ENCODE measurements at places on chromosomes 5 and 9.

DNA sequence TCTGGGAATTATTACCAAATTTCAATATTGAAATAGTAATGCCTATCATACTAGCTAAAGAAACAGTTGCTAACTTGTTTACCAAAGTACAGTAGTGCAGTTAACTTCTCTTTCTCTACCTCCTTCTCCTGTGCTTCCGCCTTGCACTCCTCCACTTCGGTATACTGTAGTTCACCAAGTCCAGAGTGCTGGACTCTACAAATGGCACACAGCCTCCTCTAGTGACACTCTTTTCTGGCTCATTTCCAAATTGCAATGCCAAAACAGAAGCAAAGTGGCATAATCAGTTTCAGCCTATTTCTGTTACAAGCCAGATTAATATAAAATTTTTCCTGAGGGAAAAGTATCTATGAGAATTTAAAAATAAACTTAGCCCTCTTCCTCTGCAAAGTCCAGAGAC is 86.0 kb upstream of the RASGRF2 start:
- no peak for DNase-seq

DNA sequence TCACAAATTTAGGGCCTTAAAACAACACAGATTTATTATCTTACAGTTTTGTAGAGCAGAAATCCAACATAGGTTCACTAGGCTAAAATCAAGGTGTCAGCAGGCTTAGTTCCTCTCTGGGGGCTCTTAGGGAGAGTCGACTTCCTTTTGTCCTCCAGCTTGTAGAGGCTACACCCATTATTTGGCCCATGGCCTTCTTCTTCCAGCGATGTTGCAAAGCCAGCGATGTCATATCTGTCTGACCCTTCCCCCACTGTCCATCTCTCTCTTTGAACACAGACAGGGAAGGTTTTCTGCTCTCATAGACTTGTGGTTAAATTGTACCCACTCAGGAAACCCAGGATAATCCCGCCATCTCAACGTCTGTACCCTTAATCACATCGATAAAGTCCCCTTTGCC is 60.3 kb upstream of the SHB start:
- no peak for DNase-seq

- DNase-seq, result no peak
These were observed 160.8 kb upstream of the PAPPA start for GRCh38 chr9:115992834-115993233.

DNA sequence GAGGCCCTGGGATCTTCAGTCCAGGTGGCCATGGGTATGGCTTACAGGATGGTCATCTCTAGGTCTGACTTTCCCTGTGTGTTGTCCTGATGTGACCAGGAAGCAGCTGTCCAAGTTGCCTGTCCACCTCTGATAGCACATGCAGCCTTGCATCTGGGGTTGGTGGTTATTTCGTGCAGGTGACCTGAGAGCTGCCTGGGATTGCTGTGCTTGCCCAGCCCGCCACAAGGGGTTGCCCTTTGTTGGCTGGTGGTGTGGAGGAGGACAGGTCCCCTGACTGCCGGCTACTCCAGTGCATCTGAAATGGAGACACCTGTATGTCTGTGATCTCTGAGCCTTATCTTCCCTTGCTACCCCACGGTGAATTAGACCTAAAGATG is 212.6 kb downstream of the ARHGAP26 start:
- no peak for DNase-seq

DNA sequence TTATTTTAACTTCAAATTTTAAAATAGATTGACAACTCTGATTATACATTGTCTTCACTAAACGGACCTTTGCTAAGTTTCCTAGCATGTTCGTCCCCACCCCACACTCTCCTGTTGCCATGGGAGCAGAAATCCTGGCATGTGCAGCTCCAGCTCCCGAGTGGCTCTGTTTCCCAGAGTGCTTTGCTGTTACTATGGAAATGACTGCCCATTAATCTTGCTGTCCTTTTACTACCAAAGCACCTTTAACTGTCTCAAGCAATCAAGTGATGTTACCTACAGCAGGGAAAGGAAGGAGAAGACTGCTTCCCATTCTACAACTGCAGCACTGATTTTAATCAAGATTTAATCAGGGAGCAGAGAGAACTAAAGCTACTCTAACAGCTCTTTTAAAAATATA is 212.0 kb upstream of the KIF2A start:
- DNase-seq, result no peak

- no peak for DNase-seq
These were observed 180.4 kb upstream of the ITGA1 start for GRCh38 chr5:52607227-52607824.

DNA sequence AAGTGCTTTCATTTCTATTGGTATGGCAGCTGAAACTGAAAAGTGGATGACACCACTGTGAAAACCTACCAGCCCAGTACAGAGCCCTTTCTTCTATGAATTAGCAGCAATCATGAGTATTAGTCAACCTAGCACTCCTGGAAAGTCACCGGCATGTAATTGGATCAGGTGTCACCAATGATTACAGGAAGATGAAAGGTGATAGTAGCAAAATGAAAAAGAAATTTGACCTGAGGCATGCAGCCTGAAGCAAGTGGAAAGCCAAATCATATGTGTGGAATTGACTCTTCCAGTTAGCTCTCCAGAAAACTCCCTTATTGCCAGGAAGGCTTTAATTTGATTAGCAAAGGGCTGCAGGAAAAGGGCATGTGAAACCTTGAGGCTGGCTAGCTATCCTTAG is 81.2 kb upstream of the NAA35 start:
- DNase-seq, result no peak

- DNase-seq, result no peak
These were observed 24.4 kb upstream of the CLK4 start for GRCh38 chr5:178651046-178651810.

- DNase-seq, result no peak
These were observed 59.1 kb upstream of the CAMK4 start for GRCh38 chr5:111165058-111165457.

DNA sequence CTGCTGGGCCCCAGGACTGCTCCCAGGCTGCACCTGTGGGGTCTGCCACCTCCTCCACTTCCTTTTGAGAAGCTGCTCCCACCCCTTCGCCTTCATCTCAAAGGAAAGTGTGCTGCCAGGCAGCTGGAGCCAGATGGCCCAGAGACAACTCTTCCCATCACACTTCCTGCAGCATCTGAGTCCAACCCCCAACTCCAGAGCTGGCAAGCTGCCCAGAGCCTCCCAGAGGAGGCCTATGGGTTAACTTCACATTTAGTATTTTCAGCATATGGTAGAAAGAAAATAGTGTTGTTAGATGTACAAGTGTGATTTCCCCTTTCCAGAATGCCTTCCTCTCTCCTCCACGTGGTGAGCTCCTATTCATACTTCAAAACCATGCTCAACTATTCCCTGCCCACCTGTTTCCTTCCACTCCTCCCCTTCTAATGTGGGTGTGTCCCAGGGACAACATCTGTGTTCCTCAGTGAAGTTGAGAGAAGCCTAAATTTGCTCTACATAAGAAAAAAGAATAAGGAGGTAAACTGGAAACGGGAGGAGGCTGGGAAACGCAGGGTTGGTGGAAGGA is 38.6 kb upstream of the KCNMB1 start:
- DNase-seq, result no peak

DNA sequence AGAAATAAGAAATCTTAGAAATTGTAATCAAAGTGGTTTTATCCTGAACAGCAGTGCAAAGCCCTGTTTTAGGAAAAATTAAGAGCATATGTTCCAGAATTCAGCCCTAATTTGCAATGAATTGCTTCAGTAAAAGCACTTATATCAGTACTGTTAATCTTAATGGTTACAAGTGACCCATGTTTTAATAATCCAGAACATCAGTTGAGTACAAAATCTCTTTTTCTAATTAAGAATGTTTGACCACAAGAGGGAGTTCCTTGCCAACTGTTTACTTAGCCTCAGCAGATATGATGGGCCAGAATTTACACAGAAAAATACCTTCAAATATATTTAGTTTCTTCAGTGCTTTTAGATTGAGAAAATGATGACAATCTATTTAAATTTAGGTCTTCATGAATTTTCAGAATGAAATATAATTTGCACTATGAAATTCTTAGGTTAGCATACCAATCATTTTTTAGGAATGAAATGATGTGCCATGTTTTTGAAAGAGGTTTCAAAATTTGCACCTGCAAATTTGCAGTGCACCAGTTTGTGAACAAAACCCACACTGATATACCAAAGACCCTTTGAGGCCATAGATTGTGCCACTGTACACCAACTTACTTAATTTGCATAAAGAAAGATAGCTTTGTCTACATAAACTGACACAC is 926.3 kb upstream of the ARRDC3 start:
- DNase-seq, result no peak

DNA sequence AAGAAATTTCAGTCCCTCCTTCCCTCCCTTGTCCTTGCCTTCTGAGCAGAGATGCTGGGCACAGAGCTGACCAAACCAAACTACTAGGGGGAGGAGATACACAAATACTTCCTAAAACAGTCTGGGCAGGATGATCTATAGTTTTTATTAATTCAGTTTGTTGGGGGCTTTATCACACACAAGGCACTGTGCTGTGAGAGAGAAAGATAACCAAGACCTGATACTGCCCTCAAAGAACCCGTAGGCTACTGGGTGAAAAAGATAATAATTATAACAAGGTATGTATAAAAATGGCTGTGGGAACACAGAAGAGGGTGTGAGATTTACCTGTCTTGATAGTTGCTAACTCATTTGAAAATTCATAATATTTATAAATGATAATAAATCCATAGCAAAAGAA is 354.7 kb downstream of the NDUFS4 start:
- no peak for DNase-seq

GRCh38 chr9:130499804-130500263 is 55.1 kb downstream of the ASS1 start:
- no peak for DNase-seq

DNA sequence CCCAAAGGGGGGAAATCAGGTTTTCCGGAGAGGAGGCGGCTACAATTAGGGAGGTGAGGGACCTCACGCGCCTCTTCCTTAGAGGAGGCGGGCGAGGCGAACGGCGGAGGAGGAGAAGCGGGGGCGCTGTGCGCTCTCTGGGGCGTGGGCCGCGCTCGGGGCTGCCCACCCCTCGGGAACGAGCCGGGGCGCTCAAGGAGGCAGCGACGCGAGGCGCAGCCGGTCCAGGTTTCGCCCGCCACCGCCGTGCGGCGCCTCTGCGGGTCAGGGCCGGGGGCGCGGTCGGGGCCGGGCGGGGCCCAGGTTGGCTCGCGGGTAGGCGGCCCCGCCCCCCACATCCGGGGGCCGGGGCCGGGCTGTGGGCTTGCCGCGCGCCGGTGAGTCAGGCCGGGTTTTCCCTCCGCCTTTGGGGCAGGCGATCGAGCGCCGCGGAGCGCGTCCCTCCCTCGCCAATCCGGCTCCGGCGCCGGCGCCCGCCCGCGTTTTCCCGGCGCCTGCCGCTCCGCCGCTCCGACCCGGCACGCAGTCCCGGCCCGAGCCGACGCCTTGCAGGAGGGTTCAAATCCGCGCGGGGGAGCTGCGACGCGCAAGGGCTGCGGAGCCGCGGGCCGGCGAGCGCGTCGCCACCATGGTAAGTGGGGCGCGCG is at the start of gene N4BP3:
Gene N4BP3 (plus strand): TSS at position 392 of the 647 bp plus-strand sequence. CDS start 6,052 bp downstream, outside the sequence.
- DNase-seq, result peak; percentile 76

DNA sequence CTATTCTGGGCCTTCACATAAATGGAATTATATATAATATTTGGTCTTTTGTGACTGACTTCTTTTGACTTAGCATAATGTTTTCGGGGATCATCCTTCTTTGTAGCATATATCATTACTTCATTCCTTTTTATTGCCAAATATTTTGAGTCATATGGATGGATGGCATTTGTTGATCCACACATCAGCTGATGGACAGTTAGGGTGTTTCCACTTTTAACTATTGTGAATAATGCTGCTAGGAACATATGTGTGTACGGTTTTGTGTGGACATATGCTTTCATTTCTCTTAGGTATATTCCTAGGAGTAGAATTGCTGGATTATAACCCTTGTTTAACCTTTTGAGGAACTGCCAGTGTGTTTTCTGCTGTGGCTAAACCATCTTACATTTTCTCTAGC is 249.6 kb downstream of the FANCC start:
- DNase-seq, result no peak

DNA sequence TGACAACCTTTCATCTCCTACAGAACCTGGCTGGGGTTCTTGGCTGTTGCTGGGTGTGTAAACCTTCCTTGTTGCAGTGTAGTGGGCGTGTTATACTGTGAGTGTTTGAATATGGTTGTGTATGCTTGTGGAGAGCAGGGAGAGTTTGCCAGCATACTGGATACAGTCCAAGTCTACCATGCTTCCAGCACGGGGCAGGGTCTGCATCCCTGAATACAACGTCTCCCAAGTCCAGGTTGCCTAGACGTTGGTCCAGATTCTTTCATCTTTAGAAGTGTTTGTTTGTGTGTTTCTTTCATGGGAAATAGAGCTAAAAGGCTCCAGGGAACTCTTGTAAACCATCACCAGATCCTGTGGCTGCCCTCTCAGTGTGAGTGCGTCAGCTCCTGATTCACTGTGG is 46.4 kb downstream of the SYK start:
- DNase-seq, result no peak
